Stimulated activated CD8-positive, alpha-beta memory T cell treated with anti-CD3 and anti-CD28 coated beads, Interleukin-15, amount 100 ng/mL, for 4 hours (primary cell): ENCODE measurements at places on chromosomes 4 and X.

GRCh38 chr4:71333960-71334359 is 4.9 kb upstream of the SLC4A4 start:
- DNase-seq = no peak

DNA sequence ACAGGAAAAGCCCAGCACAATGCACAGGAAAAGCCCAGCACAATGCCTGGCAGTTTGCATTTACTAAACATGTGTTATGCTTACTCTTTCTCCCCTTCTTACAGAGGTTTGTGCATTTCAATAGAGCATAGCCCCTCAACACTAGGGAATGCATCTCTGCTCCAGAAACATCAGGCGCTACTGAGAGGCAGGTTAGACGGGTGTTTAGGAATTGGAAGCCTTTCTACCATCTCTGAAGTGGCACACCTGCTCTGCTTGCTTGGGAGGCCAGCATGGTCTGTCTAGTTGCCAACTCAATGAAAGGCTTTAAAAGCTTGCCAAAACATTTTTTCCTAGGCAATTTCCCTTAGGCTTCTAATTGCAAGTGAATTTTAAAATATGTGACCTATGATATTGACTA is 55.7 kb downstream of the GRID2 start:
- DNase-seq = no peak

GRCh38 chr4:152536545-152537182 is 772 bp upstream of the FBXW7 start:
- DNase-seq = no peak

- no peak for DNase-seq
Observed at GRCh38 chr4:1933700-1934099, 62.5 kb downstream of the NSD2 start.

DNA sequence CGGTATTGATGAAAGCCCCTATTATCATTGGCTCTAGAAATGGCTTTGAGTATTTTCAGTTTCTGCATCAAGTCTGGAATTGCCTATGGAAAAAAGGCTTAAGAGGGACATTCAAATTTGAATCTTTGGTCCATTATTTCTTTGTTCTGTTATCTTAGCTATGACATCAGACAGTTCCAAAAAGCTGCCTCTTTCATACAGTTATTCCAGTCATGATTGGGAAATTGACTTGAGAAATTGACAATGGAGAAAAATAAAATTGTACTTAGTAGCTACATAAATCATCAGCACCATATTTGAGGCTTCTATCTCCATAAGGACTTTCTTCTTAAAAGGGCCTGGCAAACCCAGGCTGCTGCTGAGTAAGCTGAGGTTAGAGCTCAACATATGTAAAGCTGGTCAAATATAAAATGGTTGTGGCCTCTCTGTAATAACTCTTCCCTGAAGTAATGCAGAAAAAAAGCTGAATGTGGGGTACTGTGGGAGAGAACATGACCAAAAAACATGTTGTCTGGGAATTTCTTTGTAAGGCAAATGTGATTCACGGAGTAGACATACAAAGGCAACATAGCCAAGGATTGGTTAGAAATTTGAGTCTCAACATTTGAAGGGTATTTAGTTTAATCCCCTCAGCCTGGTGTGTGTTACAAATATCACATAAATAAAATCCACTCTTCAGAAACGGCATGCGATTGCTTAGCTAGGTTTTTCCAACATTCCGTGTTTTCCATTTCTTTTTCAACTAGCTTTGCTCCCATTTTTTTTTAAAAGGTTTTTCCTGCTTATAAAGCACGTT is 100.9 kb downstream of the LNX1 start:
- no peak for DNase-seq

DNA sequence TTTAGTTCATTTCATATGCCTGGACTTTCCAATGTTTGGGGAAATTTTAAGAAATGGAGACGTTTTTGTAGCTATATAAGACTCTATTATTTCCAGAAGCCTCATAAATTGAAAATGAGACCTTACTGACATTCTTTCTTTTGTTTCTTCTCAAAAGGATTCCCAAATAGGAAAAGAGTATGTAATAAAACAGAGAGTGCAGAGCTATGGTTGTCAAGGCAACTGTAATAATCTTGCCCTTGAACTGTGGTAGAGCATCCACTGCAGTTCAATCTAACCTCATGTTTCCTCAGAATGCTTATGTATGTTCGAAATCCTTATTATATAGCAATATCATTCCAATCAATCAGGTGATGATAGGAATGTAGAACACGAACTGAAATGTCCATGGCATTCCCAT is 54.1 kb downstream of the AMELX start:
- DNase-seq = no peak

DNA sequence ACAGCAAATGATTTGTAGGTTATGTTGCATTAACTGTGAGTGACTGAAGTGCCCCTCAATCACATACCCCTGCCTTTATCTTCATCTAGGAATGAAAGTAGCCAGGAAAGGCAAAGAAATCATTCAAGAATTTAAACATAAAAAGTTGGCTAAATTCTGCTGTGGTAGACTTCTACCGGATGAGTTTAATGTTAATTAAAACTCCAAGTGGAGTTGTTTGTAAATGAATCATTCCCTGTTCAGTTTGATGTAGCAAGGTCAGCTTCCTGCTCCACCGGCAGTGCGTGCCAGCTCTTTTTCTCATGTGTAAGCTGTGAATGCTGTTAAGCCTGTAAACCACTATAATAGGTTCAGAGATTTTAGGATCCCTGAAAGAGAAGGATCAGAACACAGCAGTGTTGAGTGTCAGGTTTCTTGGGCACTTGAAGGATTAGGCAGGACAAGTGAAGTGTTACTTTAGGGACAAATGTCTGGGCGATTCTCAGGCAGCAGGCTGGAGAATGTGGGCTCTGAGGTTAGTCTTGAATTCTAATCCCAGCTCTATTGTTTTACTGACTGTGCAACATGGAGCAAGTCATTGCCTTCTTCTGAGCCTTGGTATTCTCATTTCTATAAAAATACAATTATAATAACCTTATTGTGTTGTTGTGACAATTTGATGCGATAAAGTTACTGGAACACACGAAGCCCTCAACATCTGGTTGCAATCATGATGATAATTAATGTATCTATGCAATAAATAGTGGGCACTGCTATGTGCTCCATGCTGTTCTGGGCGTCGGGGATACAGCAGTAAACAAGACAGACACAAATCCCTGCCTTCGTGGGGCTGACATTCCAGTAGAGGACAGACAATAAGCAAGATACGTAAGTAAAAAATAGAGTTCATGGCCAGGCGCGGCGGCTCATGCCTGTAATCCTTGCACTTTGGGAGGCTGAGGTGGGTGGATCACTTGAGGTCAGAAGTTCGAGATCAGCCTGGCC is 112.0 kb downstream of the SHROOM3 start:
- DNase-seq = no peak

DNA sequence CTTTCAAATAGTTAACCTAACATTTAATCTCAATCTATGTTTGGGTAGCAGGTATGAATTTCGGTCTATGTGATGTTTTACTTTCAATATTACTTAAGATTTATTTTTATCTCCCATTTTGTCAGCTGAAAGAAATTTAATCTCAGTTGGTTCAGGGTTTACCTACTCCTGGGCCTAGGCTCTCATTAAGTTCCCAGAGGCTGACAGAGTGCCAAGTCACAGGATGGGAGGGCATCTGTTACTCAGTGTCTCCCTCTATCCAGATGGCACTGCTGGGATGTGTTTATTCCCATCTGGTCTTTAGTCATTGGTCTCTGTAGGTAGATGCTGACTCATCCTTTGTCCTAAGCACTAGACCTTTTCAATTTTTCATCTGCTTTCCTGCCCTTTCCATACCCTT is 129.4 kb upstream of the ARSJ start:
- DNase-seq = no peak

DNA sequence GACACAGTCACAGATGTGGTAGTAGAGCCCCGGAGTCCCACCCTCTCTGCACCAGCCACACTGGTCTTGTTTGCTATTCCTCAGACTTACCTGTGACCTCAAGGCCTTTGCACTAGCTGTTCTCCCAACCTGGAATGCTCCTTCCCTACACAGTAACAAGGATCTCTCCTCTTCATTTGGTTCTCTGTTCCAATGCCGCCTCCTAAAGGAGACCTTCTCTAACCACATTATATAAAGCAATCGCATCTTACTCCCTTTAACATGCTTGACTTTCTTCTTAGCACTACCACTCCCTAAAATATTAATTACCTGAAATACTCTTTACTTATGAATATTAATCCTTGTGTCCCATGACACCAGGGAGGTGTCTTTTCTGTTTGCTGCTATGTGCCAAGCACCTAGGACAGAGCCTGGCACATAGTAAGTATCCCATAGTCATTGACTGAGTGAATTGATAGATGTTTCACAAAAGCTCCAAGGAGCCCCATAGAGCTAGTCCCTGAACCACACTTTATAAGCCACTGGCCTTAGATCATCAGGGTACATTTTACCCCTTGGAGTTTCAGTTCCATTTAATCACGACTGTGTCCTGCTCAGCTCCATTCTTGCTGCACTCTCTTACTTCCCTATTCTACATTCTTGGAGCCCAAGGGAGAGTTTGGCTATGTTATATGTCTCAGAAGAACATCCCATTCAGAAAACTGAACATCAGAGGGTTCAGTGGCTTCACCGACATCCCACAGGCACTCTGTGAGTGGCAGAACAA is 312.7 kb downstream of the RAB28 start:
- no peak for DNase-seq

DNA sequence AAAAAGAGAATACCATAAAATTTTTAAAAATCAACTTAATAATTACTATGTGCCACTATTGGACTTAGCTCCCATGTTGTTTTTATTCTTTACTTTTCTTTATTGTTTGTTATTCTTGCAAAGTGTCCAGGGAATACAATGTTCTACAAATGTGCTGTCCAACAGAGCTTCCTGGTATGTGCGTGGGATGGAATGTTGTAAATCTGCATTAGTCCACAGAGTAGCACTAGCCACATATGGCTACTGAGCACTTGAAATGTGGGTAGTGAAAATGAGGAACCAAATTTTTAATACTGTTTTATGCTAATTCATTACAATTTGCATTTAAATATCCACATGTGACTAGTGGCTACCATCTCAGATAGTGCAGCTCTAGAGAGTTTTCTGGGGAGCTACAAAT is 14.3 kb upstream of the CORIN start:
- DNase-seq = no peak

GRCh38 chr4:26670903-26671537 is 87.1 kb downstream of the TBC1D19 start:
- DNase-seq = no peak

GRCh38 chr4:41290479-41290878 is 33.8 kb downstream of the UCHL1 start:
- no peak for DNase-seq

- peak; percentile 2 for DNase-seq
Observed at GRCh38 chrX:53186351-53186750, 38.7 kb downstream of the KDM5C start.

DNA sequence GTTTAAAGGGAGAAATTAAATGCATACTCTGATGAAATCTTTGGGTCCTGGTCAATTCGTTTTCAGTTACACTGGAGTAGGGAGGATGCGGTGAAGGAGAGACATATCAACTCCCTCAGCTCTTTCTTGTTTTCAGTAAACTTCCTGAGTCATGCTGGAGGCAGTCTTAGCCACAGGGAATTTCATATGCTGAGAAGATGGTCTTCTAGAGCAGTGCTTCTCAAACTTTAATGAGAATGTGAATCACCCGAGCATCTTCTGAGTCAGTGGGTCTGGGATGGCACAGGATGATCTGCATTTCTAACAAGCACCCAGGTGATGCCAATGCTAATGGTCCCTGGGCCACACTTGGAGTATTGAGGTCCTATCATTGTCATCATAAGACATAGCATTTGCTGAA is 214.5 kb downstream of the KIT start:
- no peak for DNase-seq

- no peak for DNase-seq
Observed at GRCh38 chrX:52821079-52821760, 10.1 kb downstream of the XAGE5 start.

- DNase-seq = no peak
Observed at GRCh38 chr4:8745826-8746225, 125.8 kb downstream of the HMX1 start.

GRCh38 chr4:80586716-80587115 is 251.2 kb downstream of the CFAP299 start:
- DNase-seq = no peak

- DNase-seq = no peak
Observed at GRCh38 chrX:125404667-125405160, 85.0 kb downstream of the TEX13C start.

DNA sequence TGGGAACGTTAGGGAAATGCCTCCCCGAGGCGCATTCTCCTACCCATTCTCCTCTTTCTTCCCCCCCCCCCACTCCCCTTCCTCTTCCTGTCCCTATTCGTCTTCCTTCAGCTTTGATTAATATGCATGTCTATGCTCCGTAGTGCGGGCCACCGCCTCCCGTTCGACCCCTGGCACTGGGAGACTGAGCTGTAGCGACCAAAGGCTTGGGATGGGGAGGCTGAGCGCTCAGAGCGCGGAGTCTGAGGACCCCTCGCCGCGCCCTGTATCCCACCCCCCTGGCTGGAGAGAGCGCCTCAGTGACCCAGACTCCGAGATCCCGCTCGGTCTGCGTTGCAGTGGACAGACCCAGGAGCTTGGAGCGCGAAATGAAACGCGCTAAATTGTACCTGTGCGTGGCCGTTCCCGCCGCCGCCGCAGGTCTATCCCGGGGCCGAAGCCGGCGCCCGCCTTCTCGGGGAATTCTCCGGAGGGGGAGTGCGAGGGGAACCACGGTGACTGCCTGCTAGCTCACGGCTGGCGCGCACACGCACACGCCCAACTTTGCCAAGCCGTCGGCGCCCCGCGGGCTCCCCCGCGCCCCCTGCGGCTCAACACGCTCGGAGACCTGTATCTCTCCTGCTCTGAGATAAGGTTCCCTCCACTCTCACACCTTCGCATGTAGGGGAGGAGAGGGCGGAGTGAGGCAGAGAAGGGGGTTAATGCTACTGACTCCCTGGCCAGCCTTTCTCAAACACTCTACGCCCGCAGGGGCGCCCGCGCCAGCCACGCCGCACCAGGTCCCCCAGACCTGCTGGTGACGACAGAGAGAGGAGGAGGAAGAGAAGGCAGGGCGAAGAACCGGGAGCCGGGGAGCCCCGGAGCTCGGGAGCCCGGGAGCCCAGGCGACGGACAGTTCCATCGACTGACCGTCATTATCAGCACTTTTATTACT is 1.5 kb upstream of the PTCHD1 start:
- DNase-seq = no peak

GRCh38 chr4:112031712-112032328 is 113.4 kb upstream of the FAM241A start:
- DNase-seq = no peak

- DNase-seq = no peak
Observed at GRCh38 chr4:156970501-156971164, 966 bp downstream of the PDGFC start.

DNA sequence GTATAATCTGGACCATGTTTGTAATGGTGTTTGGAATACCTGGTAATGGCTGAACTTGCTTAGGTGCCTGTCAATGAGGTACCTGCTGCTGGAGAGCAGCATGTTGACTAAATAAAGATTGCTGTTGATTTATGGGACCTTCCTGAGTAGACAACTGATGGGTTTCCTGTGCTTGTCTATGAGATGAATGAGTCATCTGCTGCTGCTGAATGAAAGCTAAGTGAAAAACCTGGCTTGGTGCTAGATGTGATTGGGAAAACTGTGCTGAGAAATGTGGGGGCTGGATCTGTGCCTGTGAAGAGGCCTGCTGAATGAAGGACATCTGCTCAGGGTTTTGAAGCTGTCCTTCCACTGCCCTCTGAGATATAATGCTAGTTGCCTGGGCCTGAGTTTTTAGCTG is 69.6 kb downstream of the WNK3 start:
- DNase-seq = no peak

GRCh38 chr4:143085659-143086058 is 99.1 kb upstream of the USP38 start:
- no peak for DNase-seq

- no peak for DNase-seq
Observed at GRCh38 chrX:97938706-97939105, 1055.0 kb downstream of the RPA4 start.

GRCh38 chr4:122876456-122876855 is 45.9 kb downstream of the NUDT6 start:
- no peak for DNase-seq
